ENCODE measurements at places on chromosomes 6 and 20.

GRCh38 chr20:50913690-50914375, 17.4 kb downstream of the ADNP start:
- no peak for DNase-seq

- DNase-seq = no peak
These were observed 29.0 kb upstream of the SCUBE3 start for GRCh38 chr6:35184580-35185301.

- DNase-seq = no peak
These were observed 31.8 kb downstream of the SAYSD1 start for GRCh38 chr6:39083231-39083634.

DNA sequence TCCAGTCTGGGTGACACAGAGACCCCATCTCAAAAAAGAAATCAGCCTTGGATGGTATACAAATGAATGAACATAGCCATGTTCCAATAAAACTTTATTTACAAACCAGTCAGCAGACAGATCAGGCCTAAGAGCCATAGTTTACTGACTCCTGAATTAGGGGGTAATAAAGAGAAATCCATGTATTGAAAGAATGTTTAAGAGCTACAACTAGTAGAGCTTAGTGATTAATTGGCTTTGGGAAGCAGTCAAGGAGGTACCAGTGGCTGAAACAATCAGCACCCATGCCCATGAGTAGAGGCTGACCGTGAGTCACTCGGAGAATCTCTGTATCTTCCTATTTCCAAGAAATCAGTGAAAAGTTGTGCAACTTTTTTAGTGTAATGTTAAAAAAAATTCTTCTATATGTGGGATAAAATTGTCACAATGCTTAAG, 223.6 kb upstream of the RREB1 start:
- DNase-seq = no peak

- no peak for DNase-seq
These were observed 87.5 kb downstream of the ZFP64 start for GRCh38 chr20:52103913-52104545.

GRCh38 chr6:9044426-9044825, 609.1 kb upstream of the SLC35B3 start:
- no peak for DNase-seq

- DNase-seq = no peak
These were observed 36.3 kb upstream of the ARFGEF2 start for GRCh38 chr20:48885237-48885636.

GRCh38 chr6:18527836-18528743, 140.9 kb downstream of the RNF144B start:
- no peak for DNase-seq

DNA sequence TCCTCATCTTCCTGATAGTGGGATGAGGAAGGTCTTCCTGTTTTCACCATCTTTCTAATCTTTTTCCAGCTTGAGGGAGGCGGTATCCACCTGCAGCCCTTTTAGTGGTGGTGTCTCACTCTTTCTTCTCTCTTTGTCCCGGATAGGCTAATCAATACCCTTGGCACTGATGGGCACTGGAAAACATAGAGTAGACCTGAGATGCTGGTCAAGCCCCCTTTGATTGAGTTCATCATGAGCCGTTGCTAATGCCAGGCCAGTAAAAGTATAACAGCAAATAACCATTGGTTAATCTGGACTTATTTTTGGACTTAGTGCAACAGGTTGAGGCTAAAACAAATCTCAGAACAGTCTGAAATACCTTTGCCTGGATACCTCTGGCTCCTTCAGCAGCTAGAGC, 21.8 kb upstream of the PRND start:
- no peak for DNase-seq
